ENCODE measurements at places on chromosomes 1 and 21.

DNA sequence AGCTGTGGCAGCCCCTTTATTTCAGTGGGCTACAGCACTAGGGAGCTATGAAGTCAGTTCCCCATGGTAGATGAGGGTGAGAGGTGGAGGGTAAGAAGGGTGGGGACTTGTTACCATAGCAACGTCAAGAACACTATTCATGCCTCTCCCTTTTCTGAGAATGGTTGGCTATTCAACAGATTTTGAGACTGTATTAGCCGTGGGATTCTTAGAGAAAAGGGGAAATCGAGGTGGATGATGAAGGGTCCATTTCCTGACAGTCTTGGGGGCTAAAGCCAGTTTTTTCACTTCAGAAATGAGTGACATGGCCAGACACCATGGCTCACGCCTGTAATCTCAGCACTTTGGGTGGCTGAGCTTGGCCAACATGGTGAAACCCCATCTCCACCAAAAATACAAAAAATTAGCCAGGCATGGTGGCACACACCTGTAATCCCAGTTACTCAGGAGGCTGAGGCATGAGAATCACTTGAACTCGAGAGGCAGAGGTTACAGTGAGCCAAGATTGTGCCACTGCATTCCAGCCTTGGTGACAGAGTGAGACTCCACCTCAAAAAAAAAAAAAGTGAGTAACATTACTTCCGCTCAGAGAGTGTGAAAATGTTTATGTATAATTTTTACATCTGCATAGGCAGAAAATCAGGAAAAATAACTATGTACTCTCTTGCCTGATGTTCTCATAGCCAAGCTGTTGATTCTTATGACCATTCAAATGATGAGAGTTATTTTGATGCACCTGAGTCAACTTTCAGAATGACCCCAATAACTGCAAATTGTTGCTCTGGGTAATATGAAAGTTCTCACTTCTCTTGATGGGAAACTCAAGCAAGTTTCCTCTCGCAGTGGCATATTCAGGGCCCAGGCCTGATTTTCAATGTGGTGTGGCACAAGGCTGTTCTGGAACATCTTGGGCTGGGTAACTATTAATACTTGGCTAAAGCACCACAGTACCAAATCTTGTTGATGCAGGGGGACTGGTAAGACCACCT lies 23.2 kb upstream of the RGSL1 start:
- DNase-seq, result no peak

GRCh38 chr1:212221801-212222200 lies 63.4 kb upstream of the PPP2R5A start:
- DNase-seq, result no peak

DNA sequence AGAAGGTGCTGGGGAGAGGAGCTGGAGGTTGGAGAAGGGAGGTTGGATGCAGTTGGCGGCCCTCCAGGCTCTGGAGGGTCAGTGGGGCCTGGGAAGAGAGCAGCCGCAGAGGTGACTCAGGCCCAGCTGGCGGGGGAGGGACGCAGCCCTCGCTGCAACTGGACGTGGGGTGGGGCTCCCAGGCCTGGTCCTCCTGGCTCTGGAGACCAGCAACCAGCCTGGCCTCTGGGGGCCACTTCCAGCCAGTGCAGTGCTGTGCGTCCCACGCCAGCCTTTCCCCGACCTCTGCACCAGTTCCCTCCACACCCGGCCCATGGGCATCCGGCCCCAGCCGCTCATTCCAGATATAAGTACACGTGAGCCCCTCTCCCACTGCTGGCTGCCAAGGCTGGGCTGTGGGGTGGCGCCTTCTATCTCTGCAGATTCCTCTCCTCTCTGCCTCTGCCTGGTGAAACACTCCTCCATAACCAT lies 38.0 kb upstream of the COL18A1 start:
- no peak for DNase-seq

DNA sequence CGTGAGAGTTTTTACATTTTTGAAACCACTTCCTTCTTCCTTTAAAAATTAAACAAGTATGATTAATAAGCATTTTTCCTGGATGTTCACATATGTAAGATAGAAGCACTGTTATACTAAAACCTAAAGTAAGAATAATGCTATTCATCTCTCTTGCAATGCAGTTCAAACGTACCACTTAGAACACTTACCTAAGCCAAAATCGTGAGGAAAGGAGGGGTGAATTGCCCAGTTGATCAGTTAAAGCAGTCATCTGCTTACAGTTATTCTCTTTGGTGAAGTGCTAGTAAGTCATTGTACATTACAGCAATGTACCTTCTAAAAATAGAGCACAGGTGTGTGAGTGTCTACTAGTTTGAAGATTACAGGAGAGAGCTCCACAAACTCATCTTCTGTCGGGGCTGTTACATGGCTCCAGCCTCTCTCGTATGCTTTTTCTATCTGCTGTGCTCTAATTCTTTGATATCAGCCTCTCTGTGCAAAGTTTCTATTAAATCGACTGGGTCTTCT lies 3.4 kb downstream of the NCAM2 start:
- DNase-seq, result peak; percentile 69

- no peak for DNase-seq
Observed at GRCh38 chr1:237270353-237270752, 228.4 kb downstream of the RYR2 start.

- peak; percentile 71 for DNase-seq
Observed at GRCh38 chr1:70353601-70354331, 756 bp downstream of the ANKRD13C start.

- DNase-seq, result no peak
Observed at GRCh38 chr1:15120251-15120945, 33.1 kb upstream of the TMEM51 start.

GRCh38 chr1:13725714-13726175 lies 25.8 kb downstream of the PRDM2 start:
- peak; percentile 0 for DNase-seq

- no peak for DNase-seq
Observed at GRCh38 chr1:32873484-32873883, 2.8 kb upstream of the FNDC5 start.

DNA sequence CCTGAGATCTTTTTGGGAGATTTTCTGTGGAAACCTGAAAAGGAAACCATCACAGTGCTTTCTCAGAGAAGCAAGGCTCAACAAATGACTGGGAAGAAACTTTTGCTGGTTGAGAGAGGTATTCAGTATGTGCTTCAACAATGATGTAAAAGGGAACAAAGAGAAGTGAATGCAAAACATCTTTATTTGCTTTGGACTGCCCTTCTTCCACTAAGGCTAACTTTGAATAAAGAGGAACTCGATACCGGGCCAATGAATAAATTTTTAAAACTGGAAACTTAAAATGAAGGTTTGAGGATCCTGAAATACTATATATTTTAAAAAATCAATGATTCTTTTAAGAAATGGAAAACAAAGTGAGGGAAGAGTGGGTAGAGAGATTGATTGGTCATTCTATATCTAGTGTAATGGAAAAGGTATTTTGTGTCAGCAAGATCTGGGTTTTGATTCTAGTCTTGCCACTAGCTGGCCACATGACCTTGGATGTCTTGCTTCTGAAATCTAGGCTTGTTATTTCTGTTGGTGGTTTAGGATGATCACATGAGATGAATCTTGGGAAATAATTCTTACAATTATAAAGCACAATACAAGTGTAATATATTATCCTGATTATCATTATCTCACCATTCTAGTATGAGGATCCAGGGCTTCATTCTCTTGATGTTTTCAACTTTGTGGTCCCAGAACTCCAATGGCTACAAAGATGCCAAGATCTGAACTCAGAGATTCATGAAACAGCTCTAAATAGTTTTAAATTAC lies 34.6 kb upstream of the APOBEC4 start:
- no peak for DNase-seq

- peak; percentile 96 for DNase-seq
Observed at GRCh38 chr1:213519098-213519497, 468.1 kb downstream of the RPS6KC1 start.

GRCh38 chr21:14356746-14357145 lies 26.2 kb downstream of the HSPA13 start:
- peak; percentile 20 for DNase-seq

GRCh38 chr1:36975642-36976041 lies 58.7 kb downstream of the GRIK3 start:
- DNase-seq, result no peak

GRCh38 chr1:3443807-3444206 lies 10.7 kb upstream of the ARHGEF16 start:
- no peak for DNase-seq

- DNase-seq, result no peak
Observed at GRCh38 chr1:28132171-28133167, 44.0 kb downstream of the PTAFR start.

- no peak for DNase-seq
Observed at GRCh38 chr1:10438677-10439163, 8.5 kb downstream of the CENPS start.

GRCh38 chr21:34946916-34947534 lies 102.1 kb downstream of the RUNX1 start:
- no peak for DNase-seq

DNA sequence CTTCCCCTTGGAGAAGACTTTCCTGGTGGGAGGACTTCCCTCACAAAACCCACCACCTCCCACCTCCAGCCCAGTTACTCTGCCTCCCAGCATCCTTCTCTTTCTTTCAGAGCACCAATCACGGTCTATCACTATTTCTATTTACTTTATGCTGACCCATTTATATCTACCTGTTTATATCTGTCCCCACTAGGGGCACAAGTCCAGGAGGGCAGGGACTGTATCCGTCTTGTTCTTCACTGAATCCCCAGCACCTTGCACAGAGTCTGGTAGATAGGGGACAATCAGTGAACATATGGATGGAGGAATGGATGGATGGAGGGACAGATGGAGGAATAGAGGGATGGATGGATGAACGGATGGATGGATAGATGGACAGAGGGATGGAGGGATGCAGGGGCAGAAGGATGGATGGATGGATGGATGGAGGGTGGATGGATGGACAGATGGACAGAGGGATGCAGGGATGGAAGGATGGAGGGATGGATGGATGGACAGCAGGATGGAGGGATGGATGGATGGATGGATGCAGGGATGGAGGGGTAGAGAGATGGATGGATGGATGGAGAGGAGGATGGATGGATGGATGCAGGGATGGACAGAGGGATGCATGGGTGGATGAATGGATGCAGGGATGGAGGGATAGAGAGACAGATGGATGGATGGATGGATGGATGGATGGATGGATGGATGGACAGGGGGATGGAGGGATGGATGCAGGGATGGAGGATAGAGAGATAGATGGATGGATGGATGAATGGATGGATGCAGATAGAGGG lies 5.5 kb downstream of the C1QB start:
- DNase-seq, result no peak

DNA sequence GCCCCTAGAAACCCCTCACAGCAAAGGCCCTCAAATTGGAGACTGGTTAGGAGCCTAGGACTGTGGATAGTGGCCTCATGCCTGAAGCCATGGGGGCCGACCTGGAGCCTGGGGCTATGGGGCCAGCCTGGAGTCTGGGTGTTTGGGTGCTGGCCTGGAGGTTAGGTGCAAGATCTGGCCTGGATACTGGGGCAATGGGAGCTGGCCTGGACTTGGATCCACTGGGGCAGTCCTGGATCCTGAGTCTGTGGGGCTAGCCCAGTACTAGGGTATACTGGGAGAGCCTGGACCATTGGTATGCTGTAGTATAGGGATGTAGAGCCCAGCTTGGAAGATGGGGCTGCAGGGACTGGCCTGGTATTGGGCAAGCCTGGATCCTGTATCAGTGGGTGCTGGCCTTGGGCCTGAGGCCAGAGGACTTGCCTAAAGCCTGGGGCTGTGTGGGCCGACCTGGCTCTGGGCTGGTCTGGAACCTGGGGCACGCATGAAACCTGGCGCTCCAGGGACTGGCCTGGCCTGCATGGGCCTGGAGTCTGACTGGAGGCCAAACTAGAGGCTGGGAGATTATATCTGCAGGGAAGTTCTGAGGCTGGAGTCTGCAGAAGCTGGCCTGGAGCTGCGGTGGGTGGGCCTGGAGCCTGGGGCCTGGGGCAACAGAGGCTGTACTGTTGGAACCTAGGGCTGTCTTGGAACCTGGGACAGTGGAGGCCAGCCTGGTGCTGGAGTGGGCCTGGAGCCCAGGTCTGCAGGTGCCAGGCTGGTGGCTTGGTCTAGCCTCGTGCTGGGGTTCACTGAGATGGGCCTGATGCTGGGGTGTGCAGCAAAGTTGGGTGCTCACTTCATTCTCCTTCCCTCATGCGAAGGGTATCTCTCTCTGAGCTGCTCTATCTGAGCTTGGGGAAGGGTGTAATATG lies 12.6 kb upstream of the DENND1B start:
- DNase-seq, result no peak

GRCh38 chr1:4169991-4170390 lies 269.9 kb upstream of the C1orf174 start:
- DNase-seq, result no peak

DNA sequence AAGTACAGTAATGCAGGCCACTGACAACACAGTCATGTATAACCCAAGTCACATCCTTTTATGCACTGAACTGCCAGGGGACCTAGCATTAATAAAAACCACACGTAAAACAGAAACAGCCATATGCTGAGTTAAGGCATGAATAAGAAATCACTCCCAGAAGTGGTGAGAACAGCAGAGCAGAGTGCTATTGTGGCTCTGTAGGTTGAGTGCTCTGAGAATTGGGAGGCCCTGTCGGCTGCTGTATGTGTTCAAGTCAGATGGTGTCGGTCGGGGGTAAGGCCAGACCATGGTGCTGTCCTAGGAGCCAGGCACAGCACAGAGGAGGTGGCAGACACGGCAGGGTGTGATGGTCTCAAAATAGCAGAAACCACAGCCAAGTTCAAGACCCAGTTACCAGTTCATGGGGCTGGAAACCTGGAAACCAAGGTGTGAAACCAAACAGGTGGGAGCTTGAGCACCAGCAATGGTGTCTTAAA lies 126.6 kb upstream of the COA6 start:
- no peak for DNase-seq

GRCh38 chr1:44110916-44111315 lies 7.7 kb upstream of the KLF17 start:
- no peak for DNase-seq

- no peak for DNase-seq
Observed at GRCh38 chr1:109432336-109432735, 6.1 kb upstream of the PSMA5 start.

DNA sequence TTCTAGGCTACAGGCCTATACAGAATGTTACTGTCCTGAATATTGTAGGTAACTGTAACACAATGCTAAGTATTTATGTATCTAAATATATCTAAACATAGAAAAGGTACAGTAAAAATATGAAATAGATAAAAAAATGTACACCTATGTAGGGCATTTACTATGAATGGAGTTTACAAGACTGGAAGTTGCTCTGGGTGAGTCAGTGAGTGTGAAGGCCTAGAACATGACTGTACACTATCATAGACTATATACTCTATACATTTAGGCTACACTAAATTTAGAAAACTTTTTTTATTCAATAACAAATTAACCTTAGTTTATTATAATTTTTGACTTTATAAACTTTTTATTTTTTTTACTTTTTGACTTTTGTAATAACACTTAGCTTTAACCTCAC lies 136.9 kb downstream of the DUSP10 start:
- no peak for DNase-seq
